ENCODE measurements at places on chromosomes 3 and 15.

- peaks cover 16% of the 10 kb centered on the region for H3K27me3 ChIP-seq
- no peak overlapping the region for H3K4me3 ChIP-seq
- no peak overlapping the region for H3K27ac ChIP-seq
- no peak for ATAC-seq
- H3K4me1 ChIP-seq, result no peaks in the 10 kb centered on the region
Measured at GRCh38 chr3:42723219-42723618, 20.6 kb upstream of the HHATL start.

GRCh38 chr3:43793648-43794372 lies 103.1 kb downstream of the ABHD5 start:
- peaks cover 7% of the 10 kb centered on the region for H3K27me3 ChIP-seq
- H3K27ac ChIP-seq, result no peak overlapping the region
- no peaks in the 10 kb centered on the region for H3K36me3 ChIP-seq
- H3K4me1 ChIP-seq, result no peaks in the 10 kb centered on the region

- H3K27me3 ChIP-seq, result peaks cover 33% of the 10 kb centered on the region
- no peaks in the 10 kb centered on the region for H3K4me1 ChIP-seq
- H3K36me3 ChIP-seq, result no peaks in the 10 kb centered on the region
- no peak overlapping the region for H3K4me3 ChIP-seq
- ATAC-seq, result no peak
- no peak overlapping the region for H3K27ac ChIP-seq
Measured at GRCh38 chr15:92492551-92493115, 99.0 kb downstream of the ST8SIA2 start.

DNA sequence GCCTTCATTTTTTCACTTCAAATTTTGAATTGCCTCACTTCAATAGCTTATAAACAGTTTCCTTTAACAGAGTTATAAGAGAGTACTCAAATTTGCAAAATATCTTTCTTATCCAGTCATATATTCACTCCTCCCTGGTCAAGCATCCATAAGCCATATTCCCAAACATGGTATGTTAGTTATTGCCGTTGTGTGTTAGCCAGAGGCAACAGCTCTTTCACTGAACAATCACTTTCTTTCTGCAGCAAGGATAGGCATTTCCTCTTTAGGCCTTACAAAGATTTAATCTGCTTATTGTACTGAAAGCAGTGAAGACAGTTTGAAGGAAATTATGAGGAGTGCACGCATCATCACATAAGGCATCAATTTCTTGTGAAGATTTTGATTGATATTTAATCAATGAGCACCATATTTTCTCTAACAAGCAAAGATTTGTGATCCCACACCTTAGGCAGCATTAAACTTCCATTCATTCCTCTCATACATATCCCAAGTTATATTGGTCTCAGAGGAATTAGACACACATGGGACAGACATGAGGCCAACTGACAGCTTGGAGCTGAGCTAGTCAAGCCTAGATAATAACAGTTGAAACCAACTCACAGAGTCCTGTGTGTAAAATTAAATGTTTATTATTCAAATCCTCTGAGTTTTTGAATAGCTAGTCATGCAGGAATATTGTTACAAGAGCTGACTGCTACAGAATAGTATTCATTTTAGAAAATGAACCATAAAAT lies 80.0 kb upstream of the EPHA6 start:
- no peak for ATAC-seq
- no peaks in the 10 kb centered on the region for H3K4me1 ChIP-seq
- no peaks in the 10 kb centered on the region for H3K36me3 ChIP-seq
- H3K27me3 ChIP-seq, result no peaks in the 10 kb centered on the region
- no peak overlapping the region for H3K4me3 ChIP-seq

DNA sequence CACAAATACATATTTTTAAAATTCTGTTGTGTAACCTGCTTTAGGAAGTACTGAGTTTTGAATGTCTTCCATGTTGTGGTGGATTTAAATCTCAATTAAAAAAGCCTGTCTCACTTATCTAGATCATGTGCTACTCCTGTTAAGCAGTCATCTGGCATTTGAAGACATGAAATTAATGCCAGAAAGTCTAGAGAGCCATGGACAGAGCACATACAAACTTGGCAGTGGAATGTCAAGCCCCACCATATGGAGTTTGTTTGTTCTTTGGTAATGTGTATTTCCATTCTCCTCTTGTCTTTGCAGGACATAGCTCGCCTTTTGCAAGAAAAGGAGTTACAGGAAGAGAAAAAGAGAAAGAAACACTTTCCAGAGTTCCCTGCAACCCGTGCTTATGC lies 39.3 kb upstream of the UTS2B start:
- no peaks in the 10 kb centered on the region for H3K4me1 ChIP-seq
- peaks cover 10% of the 10 kb centered on the region for H3K36me3 ChIP-seq
- no peaks in the 10 kb centered on the region for H3K27me3 ChIP-seq
- H3K27ac ChIP-seq, result no peak overlapping the region
- no peak for ATAC-seq

DNA sequence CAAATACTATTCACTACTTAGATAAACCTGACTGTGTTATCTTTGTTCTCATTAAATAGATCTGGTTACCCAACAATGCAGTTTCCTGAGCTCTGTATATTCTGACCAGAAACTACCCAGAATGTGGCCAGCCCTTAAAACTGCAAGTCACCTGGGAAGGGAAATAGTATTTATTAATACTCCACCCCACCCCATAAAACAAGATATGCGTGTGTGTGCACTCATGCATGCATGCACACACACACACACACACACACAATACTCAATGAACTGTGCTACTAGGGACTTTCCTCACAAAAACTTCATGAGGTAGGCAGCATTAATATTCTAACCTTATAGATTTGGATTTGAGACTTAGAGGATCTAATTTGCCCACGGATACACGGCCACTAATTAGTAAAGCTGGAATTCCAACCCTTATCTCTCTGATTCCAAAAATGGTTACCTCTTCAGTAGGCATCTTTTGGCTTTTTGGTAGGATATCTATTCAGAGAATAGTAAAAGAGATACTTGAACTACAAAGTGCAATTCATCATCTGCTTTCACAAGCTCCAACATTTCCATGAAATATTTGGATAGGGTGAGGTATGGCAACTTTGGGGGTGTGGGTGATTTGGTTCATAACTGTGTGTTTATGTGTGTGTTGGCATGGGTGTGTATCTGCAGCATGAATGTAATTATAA lies 197.0 kb upstream of the CFAP20DC start:
- H3K4me1 ChIP-seq, result no peaks in the 10 kb centered on the region
- ATAC-seq, result no peak
- no peak overlapping the region for H3K27ac ChIP-seq
- H3K36me3 ChIP-seq, result no peaks in the 10 kb centered on the region

GRCh38 chr3:25427942-25428788 lies at the start of gene RARB:
RARB (plus strand) TSS chr3:25428263; CDS start chr3:25428732, 469 bp downstream.
- H3K4me1 ChIP-seq, result no peaks in the 10 kb centered on the region
- no peaks in the 10 kb centered on the region for H3K36me3 ChIP-seq

DNA sequence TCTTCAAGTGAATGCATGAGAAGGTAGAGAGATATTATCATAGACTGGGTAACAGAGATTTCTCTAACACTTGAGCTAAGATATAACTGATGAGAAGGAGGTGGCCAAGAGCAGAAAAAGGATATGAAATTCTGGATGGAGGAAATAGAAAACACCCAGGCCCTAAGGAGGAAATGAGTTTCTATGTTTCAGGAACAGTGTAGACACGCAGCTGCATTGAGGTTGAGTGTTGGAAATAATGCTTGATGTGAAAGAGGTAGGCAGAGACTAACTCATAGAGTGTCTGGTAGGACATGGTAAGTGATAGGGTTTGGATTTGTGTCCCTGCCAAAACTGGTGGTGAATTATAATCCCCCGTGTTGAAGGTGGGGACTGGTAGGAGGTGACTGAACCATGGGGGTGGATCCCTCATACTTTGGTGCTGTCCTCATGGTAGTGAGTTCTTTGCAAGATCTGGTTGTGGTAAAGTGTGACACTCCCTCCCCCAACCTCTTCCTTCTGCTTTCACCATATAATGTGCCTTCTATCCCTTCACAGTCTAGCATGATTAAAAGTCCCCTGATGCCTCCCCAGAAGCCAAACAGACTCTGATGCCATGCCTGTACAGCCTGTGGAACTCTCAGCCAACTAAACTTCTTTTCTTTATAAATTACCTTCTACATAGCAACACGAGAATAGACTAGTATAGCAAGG lies 787.3 kb downstream of the EDEM1 start:
- no peaks in the 10 kb centered on the region for H3K27me3 ChIP-seq
- no peak overlapping the region for H3K4me3 ChIP-seq
- H3K4me1 ChIP-seq, result no peaks in the 10 kb centered on the region
- no peak overlapping the region for H3K27ac ChIP-seq
- no peak for ATAC-seq

GRCh38 chr3:113948015-113948917 lies 453 bp downstream of the ZDHHC23 start:
- peaks cover 5% of the 10 kb centered on the region for H3K27me3 ChIP-seq
- H3K27ac ChIP-seq, result no peak overlapping the region
- H3K4me3 ChIP-seq, result peak overlapping the region; percentile 54
- H3K36me3 ChIP-seq, result no peaks in the 10 kb centered on the region
- peaks cover 12% of the 10 kb centered on the region for H3K4me1 ChIP-seq

DNA sequence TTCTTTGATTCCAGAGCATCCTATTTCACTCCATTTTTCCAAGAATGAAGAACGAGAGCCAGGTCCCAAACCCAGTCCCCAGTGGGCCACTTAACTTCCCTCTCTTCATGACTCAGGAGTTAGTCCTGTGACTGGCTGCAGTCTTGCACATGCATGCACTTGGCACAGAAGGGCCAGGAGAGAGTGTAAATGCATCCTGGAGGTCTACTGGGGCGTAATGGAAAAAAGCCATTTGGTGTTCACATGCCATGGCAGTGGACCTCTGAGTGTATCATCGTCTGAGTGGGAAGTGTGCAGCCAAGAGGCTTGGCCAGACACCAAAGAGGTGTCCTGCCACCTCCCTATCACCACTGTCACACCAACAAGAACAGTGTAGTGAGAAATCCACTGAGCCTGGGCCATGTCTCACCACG lies 15.1 kb upstream of the RFTN1 start:
- no peaks in the 10 kb centered on the region for H3K36me3 ChIP-seq
- H3K27ac ChIP-seq, result no peak overlapping the region
- peaks cover 9% of the 10 kb centered on the region for H3K4me1 ChIP-seq

DNA sequence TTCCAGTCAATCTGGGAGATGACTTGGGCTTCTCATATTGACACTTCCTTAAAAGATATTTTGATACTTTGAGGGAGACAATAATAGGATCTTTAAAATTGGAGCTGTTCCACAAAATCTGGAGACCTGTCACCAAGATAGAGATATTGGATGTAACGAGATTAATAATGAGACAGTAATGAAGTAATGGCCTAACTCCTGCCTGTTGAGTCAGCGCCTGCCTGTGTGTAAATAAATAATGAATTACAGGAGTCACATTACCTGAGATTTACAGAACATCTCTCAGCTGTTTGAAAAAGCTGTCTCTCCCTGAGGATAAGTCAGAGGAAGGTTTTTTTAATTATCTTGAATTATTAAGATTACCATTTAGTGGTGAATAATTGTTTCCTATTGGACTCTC lies 43.8 kb upstream of the MITF start:
- H3K4me3 ChIP-seq, result no peak overlapping the region
- no peaks in the 10 kb centered on the region for H3K4me1 ChIP-seq
- H3K27ac ChIP-seq, result no peak overlapping the region
- H3K27me3 ChIP-seq, result peaks cover 5% of the 10 kb centered on the region
- ATAC-seq, result no peak

- no peak for ATAC-seq
- no peak overlapping the region for H3K27ac ChIP-seq
- no peaks in the 10 kb centered on the region for H3K27me3 ChIP-seq
- no peaks in the 10 kb centered on the region for H3K4me1 ChIP-seq
Measured at GRCh38 chr15:67406257-67406861, 114.6 kb upstream of the C15orf61 start.

DNA sequence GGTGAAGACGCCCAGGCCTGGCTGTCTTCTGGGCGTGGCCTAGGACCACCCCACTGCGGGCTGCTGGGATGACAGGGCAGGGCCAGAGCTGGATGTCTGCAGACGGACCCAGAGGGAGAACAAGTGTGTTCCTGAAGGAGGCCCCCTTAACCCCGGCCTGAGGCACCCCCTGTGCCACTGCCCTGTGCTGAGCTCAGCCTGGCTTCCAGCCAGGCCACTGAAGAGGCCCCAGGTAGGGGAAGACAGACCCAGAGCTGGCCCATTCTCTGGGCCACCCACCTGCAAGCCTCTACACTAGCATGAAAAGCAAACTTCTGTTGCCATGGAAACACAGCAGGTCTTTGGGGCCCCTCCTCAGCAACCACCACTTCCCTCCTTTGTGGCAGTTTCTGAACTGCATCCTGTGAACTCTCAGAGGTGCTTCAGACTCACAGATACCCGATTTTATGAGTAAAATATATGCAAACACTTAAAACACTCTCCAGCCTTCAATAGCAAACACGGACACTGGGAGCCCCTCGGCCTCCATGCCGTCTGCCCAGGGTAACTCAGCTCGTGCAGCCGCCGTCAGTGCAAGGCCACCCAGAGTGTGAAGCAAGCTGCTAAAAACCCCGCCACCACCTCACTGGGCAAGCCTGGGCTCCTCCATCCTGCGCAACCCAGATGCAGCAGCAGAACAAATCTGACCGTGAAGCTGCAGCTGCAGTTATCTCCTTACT lies 42.5 kb downstream of the CMTM6 start:
- peaks cover 16% of the 10 kb centered on the region for H3K36me3 ChIP-seq
- no peaks in the 10 kb centered on the region for H3K27me3 ChIP-seq

GRCh38 chr15:88537591-88538317 lies 8.7 kb downstream of the DET1 start:
- no peaks in the 10 kb centered on the region for H3K27me3 ChIP-seq
- H3K4me3 ChIP-seq, result no peak overlapping the region
- H3K27ac ChIP-seq, result no peak overlapping the region
- peaks cover 8% of the 10 kb centered on the region for H3K4me1 ChIP-seq
- no peak for ATAC-seq

DNA sequence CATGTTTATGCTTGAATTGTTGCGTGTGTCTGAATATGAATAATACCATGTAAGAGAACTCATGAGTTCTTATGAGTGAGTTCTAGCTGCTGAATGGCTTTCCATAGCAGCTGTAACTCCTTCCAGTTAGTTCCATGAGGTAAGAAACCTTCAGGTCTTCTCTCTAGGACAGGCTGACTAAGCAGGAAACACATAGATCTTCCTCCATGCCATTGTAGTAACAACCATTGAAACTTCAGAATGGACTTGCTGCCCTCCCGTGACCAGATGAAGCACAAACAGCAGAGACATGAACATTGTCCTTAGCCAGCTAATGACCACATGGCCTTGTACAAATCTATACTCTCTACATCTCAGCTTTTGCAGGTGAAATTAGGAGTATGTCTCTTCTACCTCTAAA lies 200.0 kb downstream of the ZNF385D start:
- H3K36me3 ChIP-seq, result no peaks in the 10 kb centered on the region
- H3K27ac ChIP-seq, result no peak overlapping the region

DNA sequence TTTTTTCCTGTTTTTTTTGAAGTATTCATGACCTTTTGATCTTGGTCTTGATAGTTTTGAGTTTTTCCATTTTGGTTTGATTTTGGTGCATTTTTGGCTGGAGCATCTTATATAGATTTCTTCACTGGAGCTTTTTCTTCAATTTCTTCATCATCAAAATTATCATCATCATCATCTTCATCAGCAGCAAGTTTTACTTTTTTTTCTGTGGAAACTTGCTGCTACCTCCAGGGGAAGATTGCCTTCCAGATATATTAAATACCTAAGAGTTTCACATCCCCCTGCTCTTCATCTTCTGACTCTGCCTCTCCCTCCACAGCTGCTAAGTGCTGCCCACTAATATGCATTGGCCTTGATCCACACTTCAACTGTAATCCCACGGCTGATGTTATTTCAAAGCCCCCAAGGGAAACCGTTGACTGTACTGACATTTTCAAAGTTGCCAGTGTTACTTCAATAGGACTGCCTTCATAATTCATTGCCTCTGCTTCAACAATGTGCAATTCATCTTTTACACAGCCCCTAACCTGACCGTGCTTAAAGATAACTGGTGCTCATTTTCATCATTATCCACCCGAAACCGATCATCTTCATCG lies 151.7 kb downstream of the NR1D2 start:
- no peaks in the 10 kb centered on the region for H3K27me3 ChIP-seq
- no peaks in the 10 kb centered on the region for H3K4me1 ChIP-seq
- no peak overlapping the region for H3K4me3 ChIP-seq
- ATAC-seq, result no peak
